ENCODE measurements at places on chromosomes 3 and 15.
A peak's percentile ranks its signal among the peaks of the same experiment; 100 is the strongest.

DNA sequence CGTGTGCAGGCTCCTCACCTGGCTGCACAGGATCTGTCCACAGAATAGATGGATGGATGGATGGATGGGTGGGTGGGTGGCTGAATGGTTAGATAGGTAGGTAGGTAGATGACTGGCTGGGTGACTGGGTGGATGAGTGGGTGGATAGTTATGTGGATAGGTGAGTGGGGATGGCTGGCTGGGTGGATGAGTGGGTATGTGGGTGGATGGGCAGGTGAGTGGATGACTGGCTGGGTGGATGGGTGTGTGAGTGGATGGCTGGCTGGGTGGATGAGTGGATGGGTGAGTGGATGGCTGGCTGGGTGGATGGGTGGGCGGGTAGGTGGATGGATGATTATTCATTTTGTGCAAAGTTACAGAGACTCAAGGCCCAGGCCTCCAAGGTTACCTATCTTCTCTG is 172.9 kb upstream of the CTDSPL start:
- DNase-seq = no peak

DNA sequence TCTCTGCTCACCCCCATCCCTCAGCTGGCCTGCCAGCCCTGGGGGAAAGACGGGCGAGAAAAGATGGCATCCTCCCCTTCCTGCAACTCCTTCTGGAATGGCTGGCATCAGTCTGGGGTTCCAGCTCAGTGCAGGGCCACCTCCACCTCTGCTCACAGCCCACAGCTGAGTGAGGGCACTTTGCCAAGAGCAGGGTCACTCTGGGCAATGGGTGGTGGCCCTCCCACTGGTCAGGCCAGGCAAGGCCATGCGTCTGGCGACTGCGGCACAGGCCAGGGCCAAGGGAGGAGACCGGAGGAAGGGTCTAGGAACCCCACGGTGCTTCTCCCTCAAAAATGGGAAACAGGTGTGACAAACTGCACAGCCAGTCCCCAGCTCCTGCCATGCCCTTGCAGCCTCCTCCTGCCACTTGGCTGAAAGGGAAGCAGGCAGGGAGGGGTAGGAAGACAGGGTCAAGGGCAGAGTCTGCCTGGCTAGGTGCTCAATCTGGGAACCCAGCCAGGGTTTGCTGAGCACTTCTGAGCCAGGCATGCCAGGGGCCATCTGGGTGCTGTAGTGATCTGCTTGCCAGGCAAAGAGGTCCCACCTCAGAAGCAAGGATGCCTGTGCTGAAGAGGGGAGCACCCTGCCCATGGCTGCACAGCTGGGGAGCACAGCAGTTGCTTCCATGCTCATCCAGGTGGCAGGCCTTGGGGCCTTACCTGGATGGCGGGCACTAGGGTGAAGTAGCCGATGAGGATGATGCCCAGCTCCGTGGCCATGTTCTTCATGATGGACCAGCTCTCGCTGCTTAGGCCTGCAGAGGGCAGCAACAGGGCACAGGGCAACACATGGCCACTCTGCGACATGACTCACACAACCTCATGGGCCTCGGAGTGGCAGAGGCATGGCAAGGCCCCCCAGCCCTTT is 41.2 kb downstream of the PTPN23 start:
- DNase-seq = peak; percentile 61

- no peak for DNase-seq
Observed at GRCh38 chr3:151895478-151896241, 22.2 kb downstream of the SUCNR1 start.

DNA sequence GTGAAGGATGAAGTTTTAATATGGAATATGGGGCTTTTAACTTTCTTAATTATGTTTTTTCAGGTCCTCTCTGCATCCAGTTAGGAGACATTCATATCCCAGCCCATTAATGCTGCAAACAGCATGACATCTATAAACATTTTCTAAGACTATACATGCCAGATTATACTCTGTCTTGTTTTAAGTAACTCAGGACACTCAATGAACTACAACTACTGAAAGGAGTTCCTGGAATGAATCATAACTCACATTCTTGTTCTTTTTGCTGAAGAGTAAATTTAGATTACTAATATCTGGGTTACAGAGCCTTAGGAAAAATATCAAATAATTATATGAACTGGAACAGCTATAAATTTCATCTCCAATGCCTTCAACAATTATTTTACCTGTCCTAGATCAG is 167.4 kb downstream of the STAG1 start:
- DNase-seq = no peak

DNA sequence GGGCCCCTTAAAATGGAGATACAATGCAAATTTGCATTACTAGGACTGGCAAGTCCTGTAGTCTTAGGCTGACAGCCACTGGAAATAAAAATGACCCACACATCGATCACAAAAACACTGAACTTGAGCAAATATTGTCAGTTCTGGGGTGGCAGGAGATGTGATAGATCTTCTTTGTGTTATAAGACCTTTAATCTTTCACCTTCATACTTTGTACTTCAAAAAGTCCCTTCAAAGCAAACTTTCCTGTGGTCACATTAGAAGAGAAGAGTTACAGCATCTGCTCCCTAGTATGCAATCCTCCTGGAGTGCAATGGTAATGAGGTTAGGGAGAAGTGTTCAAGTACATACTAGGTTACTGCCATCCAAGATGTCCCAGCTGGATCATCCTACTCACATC is 149.4 kb upstream of the KCNMB2 start:
- DNase-seq = no peak

GRCh38 chr3:152209060-152209459 is 59.7 kb upstream of the MBNL1 start:
- DNase-seq = no peak

DNA sequence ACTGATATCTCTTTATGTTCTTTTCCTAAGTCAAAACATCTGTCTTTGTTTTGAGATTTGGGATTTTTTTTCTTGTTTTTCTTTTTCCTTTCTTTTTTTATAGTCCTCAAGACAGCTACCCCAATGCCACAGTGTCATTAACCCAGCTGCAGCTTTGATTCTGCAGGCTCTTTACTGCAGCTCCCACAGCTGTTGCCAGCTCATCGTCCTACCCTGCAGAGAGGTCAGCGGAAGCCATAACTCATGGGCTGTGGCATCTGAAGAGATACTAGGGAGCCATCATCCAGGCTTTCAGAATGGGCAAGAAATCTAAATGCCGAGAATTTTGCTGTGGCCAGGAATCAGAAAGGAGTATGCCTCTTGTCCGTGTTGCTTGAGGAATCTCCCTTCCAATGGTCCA is 44.3 kb upstream of the SLC24A5 start:
- no peak for DNase-seq

DNA sequence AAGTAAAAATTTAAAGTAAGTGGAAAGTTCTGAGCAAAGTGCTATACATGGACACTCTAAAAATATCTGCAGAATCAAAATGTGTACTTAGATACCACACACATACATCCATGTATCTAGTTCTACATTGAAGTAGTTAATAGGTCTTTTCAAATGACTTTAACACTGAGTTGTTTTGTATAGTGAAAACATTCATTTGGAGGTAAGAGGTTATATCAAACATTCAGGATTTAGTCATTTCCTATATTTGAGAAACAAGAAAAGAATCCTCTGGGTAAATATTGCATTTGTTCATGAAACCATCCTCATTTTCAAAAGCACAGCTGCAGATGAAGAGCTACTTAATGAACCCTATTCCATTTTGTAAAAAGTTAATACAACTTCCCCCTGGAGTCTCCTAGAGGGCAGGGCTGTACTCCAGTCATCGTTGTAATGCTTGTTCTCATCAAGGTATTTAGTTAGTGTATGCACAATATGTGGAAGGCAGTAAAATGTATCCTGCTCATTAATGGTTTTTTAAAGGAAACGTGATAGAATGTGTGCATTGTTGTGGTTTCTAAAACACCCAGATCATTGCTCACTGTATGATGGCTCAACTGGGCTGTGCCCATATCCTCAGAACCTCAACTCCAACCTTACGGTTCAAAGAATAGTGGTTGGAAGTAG is 26.2 kb downstream of the ARPP21 start:
- DNase-seq = no peak
